ENCODE measurements at places on chromosomes 2 and 18. TPM values are rescaled to one million over a fixed set of nuclear protein-coding genes. Genes with fewer than 3 reads are reported as not detected.

DNA sequence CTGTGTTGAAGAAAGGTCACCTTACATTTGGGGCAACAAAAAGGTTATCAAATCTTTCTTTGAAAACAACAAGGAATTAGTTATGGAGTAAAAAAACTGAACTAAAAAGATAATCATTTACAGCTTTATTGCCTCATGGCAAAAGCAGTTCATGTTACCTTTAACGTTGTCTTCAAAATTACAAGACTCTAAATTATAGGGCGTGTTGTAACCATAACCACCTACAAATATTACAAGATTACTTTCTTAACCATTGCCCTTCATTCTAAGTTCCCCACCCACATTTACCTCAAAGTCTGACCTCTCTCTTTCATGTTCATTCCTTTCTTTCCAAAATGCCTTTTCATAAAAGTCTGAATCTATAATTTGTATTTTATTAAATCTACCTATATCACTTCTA, 74.6 kb upstream of the LRATD1 start:
- no peak for DNase-seq

DNA sequence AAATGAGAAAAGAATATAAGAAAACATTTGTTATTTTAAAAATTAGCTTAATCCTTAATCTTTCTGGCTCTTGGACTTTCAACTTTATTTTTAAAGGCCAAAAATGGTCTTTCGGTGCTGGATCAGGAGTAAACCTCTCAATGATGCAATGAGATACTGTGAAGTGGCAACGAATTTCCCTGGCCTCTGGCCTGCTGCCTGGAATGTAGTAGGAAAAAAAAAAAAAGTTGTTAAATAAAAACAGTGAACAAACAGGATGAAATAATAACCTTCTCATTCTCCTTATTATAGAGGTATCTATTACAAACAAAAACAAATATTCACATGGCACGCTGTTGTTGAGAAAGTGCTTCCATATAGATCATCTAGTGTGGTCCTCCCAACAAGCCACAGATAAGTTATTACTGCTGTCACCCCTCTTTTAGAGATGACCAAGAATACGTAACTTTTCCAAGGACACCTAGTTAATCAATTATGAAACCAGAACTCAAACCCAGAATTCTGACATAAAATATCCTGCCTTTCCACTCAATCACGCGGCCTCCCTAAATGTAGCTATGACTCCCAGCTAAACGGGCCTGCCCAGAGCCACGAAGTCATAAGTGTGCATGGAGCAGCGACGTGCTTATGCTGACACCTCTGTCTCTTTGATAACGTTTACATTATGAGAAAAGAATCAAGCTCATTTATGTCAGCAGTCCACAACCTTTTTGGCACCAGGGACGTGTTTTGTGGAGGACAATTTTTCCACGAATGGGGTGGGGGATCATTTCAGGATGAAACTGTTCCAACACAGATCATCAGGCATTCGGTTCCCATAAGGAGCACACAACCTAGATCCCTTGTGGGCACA, 170.9 kb downstream of the BCL2 start:
- DNase-seq: no peak

- no peak for DNase-seq
These were observed 48.6 kb downstream of the AOX1 start for GRCh38 chr2:200634231-200634964.

DNA sequence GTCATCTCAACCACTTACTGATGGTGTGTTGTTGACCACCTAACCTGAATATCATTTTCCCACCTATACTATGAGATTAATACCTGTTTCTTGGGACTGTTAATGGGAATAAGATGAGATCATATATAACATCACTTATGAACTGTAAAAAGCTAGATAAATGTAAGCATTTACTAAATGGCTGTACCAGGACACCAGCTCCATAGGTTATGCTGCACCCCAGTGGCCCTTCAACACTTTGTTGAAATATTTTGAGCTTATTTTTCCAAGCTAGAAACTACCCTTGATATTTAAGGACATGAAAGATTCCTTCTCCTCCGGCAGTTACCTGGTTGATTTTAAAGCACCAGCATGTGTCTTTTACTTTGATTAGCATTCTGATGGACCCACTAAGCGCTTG, 138.0 kb upstream of the CDCA7 start:
- DNase-seq: no peak

- DNase-seq: no peak
These were observed 34.0 kb downstream of the IL1R2 start for GRCh38 chr2:102025583-102026267.

DNA sequence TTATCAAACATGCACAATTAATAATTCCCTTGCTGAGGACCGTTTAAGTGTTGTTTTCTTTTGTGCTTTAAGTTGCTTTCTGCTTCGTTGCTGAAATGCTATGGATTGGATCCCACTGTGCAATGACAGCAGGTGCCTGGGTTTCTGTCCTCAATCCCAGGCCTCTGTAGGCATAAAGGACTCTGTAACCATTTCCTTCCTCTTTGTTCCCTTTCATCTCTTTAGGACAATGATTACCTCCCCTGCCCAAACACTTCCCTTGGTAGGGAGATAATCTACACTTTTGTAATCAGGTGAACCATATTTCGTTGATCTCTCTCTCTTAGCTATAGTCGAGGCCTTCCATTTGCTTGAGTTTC, 58.6 kb upstream of the LYPD6B start:
- no peak for DNase-seq

- DNase-seq: no peak
These were observed 933.7 kb downstream of the NRXN1 start for GRCh38 chr2:50098242-50098641.

DNA sequence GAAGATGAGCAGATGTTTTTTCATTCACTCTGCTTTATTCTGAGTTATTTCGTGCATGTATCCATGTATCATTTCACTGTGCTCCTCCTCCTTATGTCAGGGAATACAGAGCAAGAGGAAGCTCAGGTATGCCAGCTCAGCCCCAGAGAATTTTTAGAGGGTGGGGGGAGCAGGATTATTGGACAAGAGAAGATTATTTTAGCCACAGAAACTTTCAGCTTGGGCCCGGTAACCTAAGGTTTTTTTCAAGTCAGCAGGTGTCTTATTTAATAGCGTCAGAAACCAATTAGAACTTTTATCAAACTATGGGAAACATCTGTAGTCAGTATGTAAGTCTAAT, 232.9 kb upstream of the SIX3 start:
- DNase-seq: no peak

DNA sequence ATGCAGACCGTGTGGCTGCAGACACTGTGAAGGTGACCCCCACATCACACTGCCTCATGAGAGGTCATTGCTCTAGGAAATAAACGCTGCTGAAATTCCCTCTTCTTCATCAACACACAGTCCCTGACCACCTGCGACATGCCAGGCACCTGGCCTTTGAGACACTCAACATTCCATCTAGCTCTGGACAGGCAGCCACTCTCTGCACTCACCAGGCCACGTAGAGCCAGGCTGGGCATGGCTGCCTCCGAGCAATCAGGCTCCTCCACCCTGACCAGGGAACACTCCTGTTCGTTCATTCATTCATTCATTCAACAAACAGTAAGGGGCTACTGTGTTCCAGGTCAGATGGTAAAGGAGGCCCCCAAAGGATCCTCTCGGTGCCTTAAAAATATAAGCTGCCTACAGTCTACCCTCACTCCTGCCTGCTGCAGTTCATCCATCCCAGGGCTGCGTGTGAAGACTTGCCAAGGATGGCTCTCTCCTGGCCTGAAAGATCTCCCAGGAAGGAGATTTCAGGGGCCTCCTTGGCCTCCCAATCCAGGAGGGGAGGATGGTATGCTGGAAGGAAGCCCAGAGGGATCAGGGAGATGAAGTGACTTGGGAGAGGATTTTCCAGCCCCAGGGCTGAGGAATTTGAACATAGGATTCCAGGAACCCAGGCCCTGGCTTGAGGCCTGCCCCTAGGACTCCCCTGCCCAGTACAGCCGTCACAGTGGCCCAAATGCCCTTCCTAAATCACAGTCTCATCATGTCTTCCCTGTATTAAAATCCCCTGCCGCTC, 66.7 kb downstream of the TNS1 start:
- DNase-seq: no peak

DNA sequence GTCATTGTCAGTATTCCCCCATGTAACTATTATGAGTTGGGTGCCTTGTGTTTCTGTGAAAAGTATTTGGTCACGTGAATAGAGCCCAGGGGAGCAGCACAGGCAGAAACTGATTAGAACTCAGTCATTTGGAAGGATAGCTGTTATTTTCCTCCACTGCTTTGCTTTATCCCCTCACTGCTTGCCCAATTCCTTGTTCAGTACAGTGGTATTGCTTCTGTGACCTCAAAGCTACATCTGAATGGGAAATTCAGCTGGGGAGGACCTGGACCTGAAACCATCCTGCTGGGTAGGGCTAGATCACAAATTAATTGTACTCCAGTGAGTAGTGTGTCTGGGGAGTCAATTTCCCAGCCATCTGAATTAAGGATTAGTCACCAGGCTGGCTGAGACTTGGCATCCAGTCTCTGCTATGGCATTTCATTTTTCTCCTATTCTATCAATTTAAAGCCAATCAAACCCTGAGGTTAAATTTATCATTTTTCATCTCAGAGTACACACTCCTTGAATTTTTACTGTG, 1231.6 kb upstream of the GYPC start:
- DNase-seq: no peak

DNA sequence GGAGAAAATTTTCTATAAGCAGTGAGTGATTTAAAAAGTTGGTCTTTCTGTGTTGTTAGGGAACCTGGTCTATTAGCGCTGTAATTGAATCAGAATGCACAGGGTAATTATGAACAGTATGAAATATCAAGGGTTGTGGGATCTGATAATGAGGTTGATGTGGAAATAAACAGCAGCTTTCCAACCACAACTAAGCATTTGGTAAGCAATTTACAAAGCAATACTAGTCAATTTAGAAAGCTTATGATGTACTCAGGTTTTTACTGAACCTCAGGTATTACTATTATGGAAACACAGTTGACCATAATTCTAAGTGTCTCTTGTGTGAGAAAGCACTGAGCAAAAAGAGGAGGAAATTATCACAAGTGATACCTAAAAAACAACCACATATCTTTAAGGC, 11.0 kb upstream of the SMCHD1 start:
- DNase-seq: no peak

- DNase-seq: no peak
These were observed 20.1 kb downstream of the ASAP2 start for GRCh38 chr2:9226458-9227380.

DNA sequence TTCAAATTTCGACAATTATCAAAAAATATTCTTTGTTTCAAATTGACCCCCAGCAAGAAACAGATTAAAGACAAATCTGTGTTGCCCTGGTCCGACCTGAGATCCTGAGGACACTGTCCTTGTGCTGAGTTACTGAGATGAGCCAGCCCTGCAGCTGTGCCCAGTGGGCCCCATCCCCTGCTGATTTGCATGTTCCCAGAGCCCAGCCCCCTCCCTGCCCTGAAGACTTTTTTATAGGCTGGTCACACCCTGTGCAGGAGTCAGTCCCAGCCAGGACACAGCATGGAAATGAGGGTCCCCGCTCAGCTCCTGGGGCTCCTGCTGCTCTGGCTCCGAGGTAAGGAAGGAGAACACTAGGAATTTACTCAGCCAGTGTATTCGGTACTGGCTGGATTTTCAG, 31.4 kb upstream of the ZNG1B start:
- no peak for DNase-seq

GRCh38 chr2:208228476-208228875, 26.4 kb downstream of the IDH1 start:
- no peak for DNase-seq

BIRC6 gene
- total RNA-seq: 106 TPM

AQP12B gene
- total RNA-seq: not detected

PREPL gene
- 33.3 TPM for total RNA-seq

RAB31 gene
- total RNA-seq: 1.5 TPM

EIF5B gene
- total RNA-seq: 37.1 TPM
